NAMALWA (cell line): ENCODE measurements at places on chromosomes 16 and 17.
A peak's percentile ranks its signal among the peaks of the same experiment; 100 is the strongest.

GRCh38 chr17:49859991-49860953 is 12.4 kb upstream of the TAC4 start:
- no peak for DNase-seq

GRCh38 chr17:5096731-5097100 is 15.0 kb downstream of the ZNF232 start:
- no peak for DNase-seq

DNA sequence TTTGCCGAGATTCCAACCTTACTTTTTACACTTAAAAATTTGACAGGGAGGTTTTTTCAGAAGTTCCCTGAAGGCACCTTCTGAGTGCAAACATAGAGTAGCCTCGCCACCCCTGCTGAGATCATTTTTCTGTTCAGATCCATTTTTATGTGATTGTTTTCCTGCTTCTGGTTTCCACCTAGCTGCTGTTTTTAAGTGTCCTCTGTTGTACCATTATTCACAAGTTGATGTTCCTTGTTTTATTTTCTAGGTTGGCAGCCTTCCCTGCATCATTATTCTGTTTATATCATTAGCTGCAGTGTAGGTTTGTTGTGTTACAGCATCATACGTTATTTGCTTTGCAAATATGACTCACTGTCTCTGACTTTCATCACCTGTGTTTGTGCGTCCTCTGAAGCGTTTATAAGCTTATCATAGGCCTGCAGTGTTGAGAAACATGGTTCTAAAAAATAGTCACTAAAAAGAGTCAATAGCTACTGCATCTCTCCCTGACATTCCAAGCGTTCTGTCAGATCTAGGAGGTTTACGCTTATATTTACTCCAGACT is 116.9 kb upstream of the CLEC3A start:
- DNase-seq: no peak

GRCh38 chr17:76867578-76868175 is 527 bp upstream of the MGAT5B start:
- DNase-seq: no peak

- no peak for DNase-seq
Measured at GRCh38 chr16:89242795-89243200, 25.3 kb downstream of the ZNF778 start.

GRCh38 chr17:4498461-4499397 is at the start of gene SPNS2:
Gene SPNS2, plus strand, starts transcription at chr17:4498881. Its CDS starts 167 bp downstream, at chr17:4499048.
- DNase-seq: peak; percentile 67
